ENCODE measurements at places on chromosomes 2 and 18. TPM values are rescaled to one million over a fixed set of nuclear protein-coding genes. Genes with fewer than 3 reads are reported as not detected.
A peak's percentile ranks its signal among the peaks of the same experiment; 100 is the strongest.

Gene PRKAG3
- not detected for total RNA-seq

Gene TMEM17
- 3.8 TPM for total RNA-seq

Gene SERPINB13
- not detected for total RNA-seq

Gene CHRND
- not detected for total RNA-seq

Gene TOGARAM2
- 0.57 TPM for total RNA-seq

Gene SNRPD1
- total RNA-seq: 7.1 TPM

Gene ASB3
- total RNA-seq: 12.3 TPM

Gene BMP10
- not detected for total RNA-seq

Gene SPC25
- not detected for total RNA-seq

GRCh38 chr2:216632952-216633615 lies at the start of gene IGFBP2:
Gene IGFBP2 (plus strand): TSS chr2:216633420. CDS start chr2:216633524, 104 bp downstream.
- peak within 1 kb of the TSS; percentile 84 for H3K27ac ChIP-seq
- H3K27me3 ChIP-seq: no peaks in the 10 kb centered on the region
- DNase-seq: no peak
- H3K4me1 ChIP-seq: peaks cover 51% of the 10 kb centered on the region

DNA sequence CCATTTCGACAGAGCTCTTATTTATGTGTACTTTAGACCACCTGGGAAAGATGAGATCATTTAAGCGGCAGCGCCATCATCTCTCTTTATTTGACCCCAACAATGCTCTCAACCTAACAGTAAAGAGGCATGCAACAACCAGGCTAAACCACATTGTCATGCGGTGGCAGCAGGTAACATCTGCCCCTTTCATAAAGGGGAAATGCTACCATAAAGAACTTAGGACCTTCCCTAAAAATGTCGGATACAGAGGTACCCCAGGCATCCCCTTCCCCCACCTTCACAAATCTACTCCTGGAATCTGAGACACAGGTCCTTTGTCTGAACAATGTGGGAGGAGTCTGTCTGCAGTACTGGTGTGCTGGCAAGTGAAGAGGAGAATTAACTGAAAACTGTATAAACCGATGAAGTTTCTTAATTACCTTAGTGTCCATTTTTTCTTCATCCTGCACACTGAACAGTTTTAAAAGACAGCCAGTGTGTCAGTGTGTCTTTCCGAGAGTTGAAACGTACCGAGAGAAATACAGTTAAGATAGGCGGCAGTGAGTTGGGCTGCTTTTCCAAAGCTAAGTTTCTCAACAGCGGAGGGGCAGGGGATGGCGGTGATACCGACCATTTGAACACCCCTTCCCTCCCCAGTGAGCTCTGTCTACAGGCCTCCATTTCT lies 1.9 kb downstream of the MEX3C start:
- peak overlapping the region; percentile 82 for H3K4me3 ChIP-seq
- DNase-seq: no peak
- no peaks in the 10 kb centered on the region for H3K27me3 ChIP-seq
- peak overlapping the region; percentile 97 for H3K27ac ChIP-seq

DNA sequence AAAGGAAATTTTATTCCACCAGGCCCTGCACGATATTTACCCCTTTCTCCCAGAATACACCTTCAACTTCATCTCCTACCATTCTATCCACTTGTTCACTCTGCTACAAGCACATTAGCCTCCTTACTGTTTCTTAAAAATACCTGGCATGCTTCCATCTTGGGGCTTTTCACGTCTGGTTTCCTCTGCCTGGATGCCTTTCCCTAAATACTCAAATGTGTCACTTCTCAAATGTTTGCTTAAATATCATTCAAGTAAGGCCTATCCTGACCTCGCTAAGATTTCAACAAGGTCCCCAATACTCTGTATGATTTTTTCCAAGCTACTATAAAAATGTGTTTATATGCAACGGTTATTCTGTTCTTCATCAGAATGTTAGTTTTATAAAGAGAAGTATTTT lies 433.0 kb upstream of the CHAC2 start:
- no peak overlapping the region for H3K4me3 ChIP-seq
- H3K27me3 ChIP-seq: no peaks in the 10 kb centered on the region
- no peak for DNase-seq
- no peaks in the 10 kb centered on the region for H3K36me3 ChIP-seq
- H3K4me1 ChIP-seq: no peaks in the 10 kb centered on the region

DNA sequence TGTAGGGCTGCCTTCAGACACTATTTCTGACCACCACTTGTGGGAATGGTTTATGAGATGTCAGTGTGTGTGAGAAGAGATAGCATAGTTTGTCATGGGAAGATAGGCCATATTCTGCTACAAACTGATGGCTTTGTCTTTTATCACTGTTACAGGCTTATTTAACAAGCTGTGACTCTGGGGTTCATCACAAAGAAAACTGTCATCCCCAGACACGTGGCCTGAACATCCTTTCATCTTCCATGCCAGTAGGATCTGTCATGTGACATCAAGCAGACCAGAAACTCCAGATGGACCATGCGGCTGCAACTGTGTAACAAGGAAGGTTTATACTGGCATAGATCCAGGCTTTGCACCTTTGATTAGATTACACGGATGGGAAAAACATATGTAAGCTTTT lies 128.6 kb upstream of the KCNH7 start:
- H3K27me3 ChIP-seq: no peaks in the 10 kb centered on the region
- no peak overlapping the region for H3K27ac ChIP-seq
- no peaks in the 10 kb centered on the region for H3K4me1 ChIP-seq
- H3K4me3 ChIP-seq: no peak overlapping the region
- no peak for DNase-seq
- no peaks in the 10 kb centered on the region for H3K36me3 ChIP-seq

GRCh38 chr2:230714136-230714480 lies 1.5 kb downstream of the CAB39 start:
- H3K27me3 ChIP-seq: no peaks in the 10 kb centered on the region
- peaks cover 65% of the 10 kb centered on the region for H3K4me1 ChIP-seq
- peak overlapping the region; percentile 97 for H3K4me3 ChIP-seq
- no peaks in the 10 kb centered on the region for H3K36me3 ChIP-seq
- no peak for DNase-seq

- no peak overlapping the region for H3K4me3 ChIP-seq
- no peaks in the 10 kb centered on the region for H3K27me3 ChIP-seq
- DNase-seq: no peak
- no peak overlapping the region for H3K27ac ChIP-seq
- no peaks in the 10 kb centered on the region for H3K36me3 ChIP-seq
These were observed 60.3 kb upstream of the UPP2 start for GRCh38 chr2:158041400-158041799.

GRCh38 chr2:137997733-137998132 lies 33.5 kb downstream of the HNMT start:
- H3K4me3 ChIP-seq: no peak overlapping the region
- H3K36me3 ChIP-seq: no peaks in the 10 kb centered on the region
- no peak for DNase-seq
- no peaks in the 10 kb centered on the region for H3K4me1 ChIP-seq
- no peak overlapping the region for H3K27ac ChIP-seq

GRCh38 chr2:20609349-20609994 lies 41.4 kb downstream of the HS1BP3 start:
- DNase-seq: no peak
- H3K27me3 ChIP-seq: no peaks in the 10 kb centered on the region
- no peak overlapping the region for H3K4me3 ChIP-seq
- peaks cover 64% of the 10 kb centered on the region for H3K4me1 ChIP-seq
- H3K27ac ChIP-seq: peak overlapping the region; percentile 96
- no peaks in the 10 kb centered on the region for H3K36me3 ChIP-seq

GRCh38 chr2:27003007-27003406 lies 29.8 kb upstream of the TMEM214 start:
- no peaks in the 10 kb centered on the region for H3K27me3 ChIP-seq
- no peaks in the 10 kb centered on the region for H3K4me1 ChIP-seq
- H3K27ac ChIP-seq: no peak overlapping the region
- no peaks in the 10 kb centered on the region for H3K36me3 ChIP-seq
- no peak overlapping the region for H3K4me3 ChIP-seq

DNA sequence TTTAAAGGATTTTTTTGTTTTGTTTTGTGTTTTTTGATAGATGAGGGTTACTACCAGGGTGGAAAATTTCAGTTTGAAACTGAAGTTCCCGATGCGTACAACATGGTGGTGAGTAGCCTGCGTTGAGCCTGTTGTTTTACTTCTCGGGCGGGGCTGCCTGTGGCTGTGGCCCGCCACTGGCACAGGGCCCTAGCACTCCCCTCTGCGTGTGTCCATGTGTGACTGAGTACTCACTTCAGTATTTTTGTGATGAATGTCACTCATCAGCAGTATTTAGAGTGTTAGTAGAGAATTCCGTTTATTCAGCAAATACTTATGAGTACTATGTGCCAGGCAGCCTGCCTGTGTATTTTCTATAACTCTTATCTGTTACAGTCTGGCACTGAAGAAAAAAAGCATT lies 44.3 kb upstream of the SCLY start:
- peak; percentile 21 for DNase-seq
- H3K4me1 ChIP-seq: no peaks in the 10 kb centered on the region
- H3K36me3 ChIP-seq: peaks cover 23% of the 10 kb centered on the region
- no peak overlapping the region for H3K27ac ChIP-seq
- H3K4me3 ChIP-seq: no peak overlapping the region
- no peaks in the 10 kb centered on the region for H3K27me3 ChIP-seq

GRCh38 chr2:203759690-203760365 lies 53.4 kb downstream of the CD28 start:
- no peak for DNase-seq
- peaks cover 7% of the 10 kb centered on the region for H3K4me1 ChIP-seq
- no peak overlapping the region for H3K4me3 ChIP-seq
- H3K36me3 ChIP-seq: no peaks in the 10 kb centered on the region
- H3K27me3 ChIP-seq: no peaks in the 10 kb centered on the region

GRCh38 chr18:66280470-66280869 lies 323.4 kb downstream of the CDH19 start:
- no peak overlapping the region for H3K4me3 ChIP-seq
- H3K36me3 ChIP-seq: no peaks in the 10 kb centered on the region
- H3K27me3 ChIP-seq: no peaks in the 10 kb centered on the region
- no peak overlapping the region for H3K27ac ChIP-seq
- no peaks in the 10 kb centered on the region for H3K4me1 ChIP-seq
- no peak for DNase-seq

- DNase-seq: peak; percentile 82
- H3K4me1 ChIP-seq: no peaks in the 10 kb centered on the region
- H3K27me3 ChIP-seq: no peaks in the 10 kb centered on the region
- no peak overlapping the region for H3K27ac ChIP-seq
These were observed 319.0 kb downstream of the BCL11A start for GRCh38 chr2:60234274-60234986.

GRCh38 chr2:199024224-199024623 lies 433.5 kb downstream of the SATB2 start:
- H3K4me3 ChIP-seq: no peak overlapping the region
- H3K27ac ChIP-seq: no peak overlapping the region
- no peaks in the 10 kb centered on the region for H3K4me1 ChIP-seq
- DNase-seq: no peak
- H3K36me3 ChIP-seq: no peaks in the 10 kb centered on the region
- H3K27me3 ChIP-seq: no peaks in the 10 kb centered on the region

GRCh38 chr18:50507120-50507590 lies 52.7 kb upstream of the MAPK4 start:
- no peak overlapping the region for H3K4me3 ChIP-seq
- H3K27me3 ChIP-seq: no peaks in the 10 kb centered on the region
- no peak overlapping the region for H3K27ac ChIP-seq
- no peaks in the 10 kb centered on the region for H3K4me1 ChIP-seq
- no peaks in the 10 kb centered on the region for H3K36me3 ChIP-seq
- peak; percentile 78 for DNase-seq

- no peak for DNase-seq
- no peak overlapping the region for H3K27ac ChIP-seq
- H3K27me3 ChIP-seq: no peaks in the 10 kb centered on the region
- no peaks in the 10 kb centered on the region for H3K4me1 ChIP-seq
- no peaks in the 10 kb centered on the region for H3K36me3 ChIP-seq
These were observed 20.8 kb upstream of the VIT start for GRCh38 chr2:36675579-36676282.

DNA sequence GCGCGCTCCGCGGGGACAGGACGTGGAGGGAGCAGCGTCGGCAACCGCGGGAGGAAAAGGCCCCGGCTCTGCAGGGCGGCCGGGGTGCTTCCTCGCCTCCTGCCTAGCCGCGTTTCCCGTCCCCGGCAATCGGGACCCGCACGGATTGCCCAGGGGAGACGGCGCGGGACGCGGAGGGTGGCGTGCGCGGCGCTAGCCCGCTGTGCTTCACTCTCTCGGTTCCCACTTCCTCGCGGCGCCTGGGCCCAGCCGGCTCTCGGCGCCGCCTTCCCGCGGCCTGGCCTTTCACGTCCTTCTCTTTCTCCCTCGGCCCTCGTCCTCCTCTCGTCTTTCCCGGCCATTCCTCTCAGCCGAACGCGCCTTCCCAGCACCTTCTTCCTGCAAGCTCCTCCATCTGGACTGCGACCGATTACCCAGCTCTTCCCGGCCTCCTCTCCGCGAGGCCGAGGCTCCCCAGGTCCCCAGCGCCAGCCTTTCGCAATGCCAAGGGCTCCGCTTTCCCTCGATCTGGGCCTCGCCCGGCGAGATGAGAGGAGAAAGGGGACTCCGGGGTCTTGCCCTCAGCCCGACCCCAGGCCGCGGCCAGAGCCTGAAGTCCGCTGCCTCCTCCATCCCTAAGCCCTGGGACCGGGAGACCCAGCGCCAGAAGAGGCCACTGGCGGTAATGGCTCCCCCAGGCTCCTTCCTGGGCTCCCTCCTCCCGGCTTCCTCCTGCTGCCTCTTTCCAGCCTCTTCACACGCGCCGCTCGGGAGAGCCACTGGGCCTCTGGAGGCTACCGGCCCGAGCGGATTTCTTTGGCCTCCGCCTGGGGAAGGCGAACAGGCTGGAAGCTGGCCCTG lies 34.3 kb upstream of the ATP6V1B1 start:
- peaks cover 3% of the 10 kb centered on the region for H3K27me3 ChIP-seq
- H3K36me3 ChIP-seq: no peaks in the 10 kb centered on the region
- H3K4me1 ChIP-seq: peaks cover 41% of the 10 kb centered on the region
- peak; percentile 89 for DNase-seq

- peaks cover 90% of the 10 kb centered on the region for H3K4me1 ChIP-seq
- H3K27ac ChIP-seq: peak overlapping the region; percentile 83
- H3K36me3 ChIP-seq: no peaks in the 10 kb centered on the region
- no peaks in the 10 kb centered on the region for H3K27me3 ChIP-seq
These were observed 105.0 kb upstream of the ZFP36L2 start for GRCh38 chr2:43331422-43331821.

DNA sequence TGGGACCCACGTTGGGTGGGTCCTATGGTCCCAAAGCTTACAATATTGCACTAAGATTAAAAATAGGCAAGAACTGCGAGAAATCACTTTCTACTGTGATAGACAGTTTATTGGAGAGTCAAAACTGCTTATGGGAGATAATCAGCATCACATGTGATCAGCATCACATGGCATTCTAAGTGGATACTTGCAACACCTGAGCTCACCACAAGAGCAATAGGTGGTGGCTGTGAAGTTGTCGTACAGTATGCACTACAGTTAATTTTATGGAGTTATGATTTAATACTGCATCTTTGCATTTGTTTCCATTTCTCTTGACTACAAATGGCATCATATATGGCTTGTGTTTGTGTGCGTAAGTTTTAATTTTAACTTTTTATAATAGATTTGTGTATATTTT lies 11.6 kb downstream of the PNO1 start:
- H3K27me3 ChIP-seq: no peaks in the 10 kb centered on the region
- no peaks in the 10 kb centered on the region for H3K4me1 ChIP-seq
- H3K27ac ChIP-seq: no peak overlapping the region
- H3K36me3 ChIP-seq: peaks cover 66% of the 10 kb centered on the region
- no peak for DNase-seq

GRCh38 chr2:171959998-171960397 lies 37.7 kb downstream of the HAT1 start:
- no peak overlapping the region for H3K4me3 ChIP-seq
- peaks cover 10% of the 10 kb centered on the region for H3K4me1 ChIP-seq
- H3K36me3 ChIP-seq: peaks cover 4% of the 10 kb centered on the region
- no peaks in the 10 kb centered on the region for H3K27me3 ChIP-seq
- H3K27ac ChIP-seq: no peak overlapping the region

GRCh38 chr18:49725809-49726674 lies 87.3 kb downstream of the ACAA2 start:
- H3K27ac ChIP-seq: no peak overlapping the region
- DNase-seq: no peak
- H3K36me3 ChIP-seq: no peaks in the 10 kb centered on the region
- H3K27me3 ChIP-seq: no peaks in the 10 kb centered on the region
- no peak overlapping the region for H3K4me3 ChIP-seq
- H3K4me1 ChIP-seq: peaks cover 9% of the 10 kb centered on the region

All from esophagus muscularis mucosa (tissue), 4 donors.